ENCODE measurements at places on chromosomes 2 and 18.

DNA sequence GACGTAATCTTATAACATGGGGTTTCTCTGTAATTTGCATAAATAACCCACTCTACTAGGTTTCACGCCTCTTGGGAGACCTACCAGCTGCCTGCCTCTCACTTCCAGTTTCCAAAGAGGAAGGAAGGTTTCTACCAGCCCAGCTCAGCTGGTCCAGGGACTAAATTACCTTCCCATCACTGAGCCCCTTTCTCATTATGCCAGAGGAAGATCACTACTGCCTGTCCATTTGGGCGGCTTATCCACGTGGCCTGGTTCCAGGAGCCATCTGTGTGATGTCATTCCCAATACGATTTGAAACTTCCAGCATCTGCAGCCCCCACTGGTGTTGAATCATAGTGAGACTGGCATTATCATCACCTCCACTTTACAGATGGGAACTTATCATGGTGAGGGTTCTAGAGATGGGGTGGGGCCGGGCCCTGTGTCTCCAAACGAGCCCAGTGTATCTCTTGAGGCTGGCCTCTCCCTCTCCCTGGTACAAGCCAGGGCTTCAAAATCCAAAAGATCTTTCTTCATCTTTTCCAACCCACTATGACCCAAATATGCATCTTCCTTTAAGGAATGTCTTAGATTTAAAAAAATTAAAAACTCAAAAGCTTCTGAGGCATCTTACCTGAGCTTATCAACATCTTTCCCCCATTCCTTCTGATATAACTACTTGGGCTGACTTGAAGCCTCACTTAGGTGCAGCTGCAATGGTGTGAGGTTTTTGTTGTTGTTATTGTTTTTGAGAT lies 140.8 kb downstream of the DDX1 start:
- DNase-seq: no peak

DNA sequence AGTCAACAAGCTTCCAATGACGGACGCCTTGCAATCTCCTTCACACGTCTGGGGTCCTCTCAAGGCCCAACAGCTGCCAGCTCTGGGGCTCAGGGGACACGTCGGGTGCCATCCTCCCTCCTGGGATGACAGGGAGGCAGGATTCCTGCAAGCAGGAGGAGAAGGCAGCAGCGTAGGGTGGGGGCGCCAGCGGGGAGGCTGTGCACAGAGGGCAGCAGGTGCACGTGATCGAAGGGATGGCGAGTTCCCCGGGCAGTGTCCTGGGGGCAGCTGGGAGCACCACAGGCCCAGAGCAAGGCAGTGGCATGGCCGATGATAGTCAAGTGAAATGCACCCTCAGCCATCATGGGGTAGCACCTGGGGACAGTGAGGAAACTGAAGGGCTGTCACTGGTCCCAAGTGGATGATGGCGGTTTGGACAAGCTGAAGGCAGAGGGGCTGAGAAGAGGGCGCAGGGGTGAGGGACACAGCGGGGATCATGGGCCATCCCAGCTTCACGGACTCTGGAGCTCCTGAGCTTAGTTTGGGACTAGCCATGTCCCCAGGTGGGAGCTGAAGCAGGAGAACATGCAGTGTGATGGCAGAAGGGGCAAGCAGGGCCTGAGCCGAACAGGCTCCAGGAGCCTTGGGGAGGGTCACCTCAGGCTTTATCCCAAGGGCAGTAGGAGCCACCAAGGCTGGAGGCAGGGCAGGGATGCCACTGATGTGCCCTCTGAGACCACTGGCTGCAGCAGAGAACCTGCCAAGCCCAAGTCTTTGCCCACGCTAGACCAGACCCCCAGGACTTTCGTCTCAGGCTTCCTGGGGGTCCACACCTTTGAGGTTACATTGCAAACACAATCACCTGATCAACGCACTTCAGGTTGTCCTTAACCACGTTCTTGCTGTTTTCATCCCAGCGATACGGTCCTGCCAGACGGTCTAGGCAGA lies 16.3 kb upstream of the SNED1 start:
- DNase-seq: no peak

- no peak for DNase-seq
These were observed 84.3 kb upstream of the CRIM1 start for GRCh38 chr2:36271266-36271665.

DNA sequence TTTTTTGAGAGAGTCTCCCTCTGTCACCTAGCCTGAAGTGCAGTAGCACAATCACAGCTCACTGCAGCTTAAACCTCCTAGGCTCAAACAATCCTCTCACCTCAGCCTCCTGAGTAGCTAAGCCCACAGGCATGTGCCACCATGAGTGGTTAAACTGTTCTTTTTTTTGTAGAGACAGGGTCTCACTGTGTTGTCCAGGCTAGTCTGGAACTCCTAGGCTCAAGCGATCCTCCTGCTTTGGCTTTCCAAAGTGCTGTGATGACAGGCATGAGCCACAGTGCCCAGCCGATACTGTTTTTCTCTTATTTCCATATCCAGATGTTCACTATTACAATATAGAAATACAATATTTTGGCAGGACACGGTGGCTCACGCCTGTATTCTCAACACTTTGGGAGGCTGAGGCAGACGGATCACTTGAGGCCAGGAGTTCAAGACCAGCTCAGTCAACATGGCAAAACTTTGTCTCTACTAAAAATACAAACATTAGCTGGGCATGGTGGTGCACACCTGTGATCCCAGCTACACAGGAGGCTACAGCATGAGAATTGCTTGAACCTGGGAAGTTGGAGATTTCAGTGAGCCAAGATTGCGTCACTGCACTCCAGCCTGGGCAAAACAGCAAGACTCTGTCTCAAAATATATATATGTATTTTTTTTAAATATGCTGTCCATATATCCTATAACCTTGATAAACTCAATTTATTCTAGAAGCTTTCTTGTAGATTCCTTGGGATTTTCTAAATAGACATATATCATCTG lies 24.7 kb downstream of the WDR33 start:
- DNase-seq: no peak

GRCh38 chr18:10252952-10253705 lies 201.3 kb upstream of the APCDD1 start:
- DNase-seq: no peak

DNA sequence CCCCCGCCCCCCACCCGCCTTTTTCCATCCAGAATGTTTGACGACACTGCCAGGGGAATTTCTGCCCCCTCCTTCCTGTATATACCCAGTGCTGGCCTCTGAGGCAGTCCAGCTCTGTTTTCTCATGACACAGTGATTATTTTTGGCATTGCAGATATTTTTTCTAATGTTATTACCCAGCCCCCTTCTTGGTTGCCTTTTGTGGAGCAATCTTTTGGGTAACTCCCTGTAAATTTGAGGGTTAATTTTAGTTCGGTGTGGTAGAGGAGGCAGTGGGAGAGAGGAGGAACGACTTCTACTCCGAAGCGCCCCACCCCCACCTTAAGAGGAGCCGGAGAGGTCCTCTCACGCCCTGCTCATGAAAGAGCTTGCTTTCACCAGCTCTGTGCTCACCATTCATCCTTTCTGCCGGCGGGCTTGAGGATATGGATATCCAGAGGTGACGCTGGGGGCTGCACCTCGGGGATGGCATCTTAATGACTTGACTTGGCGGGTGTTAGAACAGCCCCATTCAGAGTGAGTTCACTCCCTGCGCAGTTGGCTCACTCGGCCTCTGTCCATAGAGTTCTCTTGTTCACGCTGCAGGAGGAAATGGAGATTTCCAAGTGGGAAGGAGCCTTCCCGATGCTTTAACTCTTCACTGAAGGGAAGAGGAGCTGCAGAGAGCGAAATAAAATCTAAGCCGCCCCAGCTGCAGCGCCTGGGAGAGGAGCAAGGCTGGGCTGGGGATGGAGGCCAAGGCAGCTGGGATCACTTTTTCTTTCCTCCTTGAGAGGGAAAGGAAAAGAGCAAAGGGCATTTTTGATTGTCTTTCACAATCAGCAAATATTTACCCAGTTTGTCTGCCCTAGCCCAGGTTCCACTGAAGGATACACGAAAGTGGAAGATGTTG lies 38.4 kb downstream of the EPAS1 start:
- no peak for DNase-seq

GRCh38 chr18:60191926-60192325 lies 180.6 kb downstream of the MC4R start:
- DNase-seq: no peak

DNA sequence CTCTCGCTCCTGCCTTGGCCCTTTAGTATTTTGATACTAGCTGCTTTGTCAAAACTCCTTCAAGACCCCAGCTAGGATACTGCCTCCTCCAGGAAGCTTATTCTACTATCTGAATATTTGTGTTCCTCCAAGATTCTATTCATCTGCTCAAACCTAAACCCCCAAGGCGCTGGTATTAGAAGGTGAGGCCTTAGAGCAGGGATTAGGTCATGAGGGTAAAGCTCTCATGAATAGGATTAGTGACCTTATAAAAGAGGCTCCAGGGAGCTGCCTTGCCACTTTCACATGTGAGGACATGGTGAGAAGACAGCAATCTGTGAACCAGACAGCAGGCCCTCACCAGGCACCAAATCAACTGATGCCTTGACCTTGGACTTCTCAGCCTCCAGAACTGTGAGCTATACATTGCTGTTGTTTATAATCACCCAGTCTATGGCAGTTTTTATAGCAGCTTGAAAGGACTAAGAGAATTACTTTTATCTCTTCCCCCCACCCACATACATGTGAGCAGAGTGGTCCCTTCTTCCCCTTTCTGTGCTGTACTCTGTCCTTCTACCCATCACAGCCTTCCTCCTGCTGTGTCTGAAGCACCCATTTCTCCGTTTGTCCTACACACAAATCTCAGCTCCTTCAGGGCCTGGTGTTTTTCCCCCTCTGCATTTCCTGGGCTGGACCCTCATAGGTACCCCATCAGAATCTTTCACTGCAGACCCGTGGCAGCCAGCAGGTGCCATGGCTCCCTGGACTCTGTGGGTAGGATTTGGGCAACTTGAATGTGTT lies 54.5 kb downstream of the HS1BP3 start:
- DNase-seq: no peak

DNA sequence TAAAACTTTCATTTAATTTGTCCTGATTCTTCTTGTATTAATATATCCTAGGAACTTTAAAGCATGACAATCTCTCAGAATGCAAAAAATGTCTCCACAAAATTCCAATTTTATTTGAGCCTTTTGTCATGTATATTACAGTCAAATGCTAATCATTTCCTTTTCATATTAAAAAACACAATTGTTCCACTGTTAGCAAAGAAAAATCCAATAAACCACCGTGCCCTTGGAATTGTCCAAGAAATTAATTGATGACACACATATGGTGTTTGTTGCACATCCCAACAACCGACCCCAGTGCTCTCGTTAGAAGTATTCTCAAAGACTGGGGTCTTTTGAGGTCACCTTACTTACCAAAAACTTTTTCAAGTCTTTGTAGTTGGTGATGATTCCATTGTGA lies 28.1 kb downstream of the GFPT1 start:
- DNase-seq: no peak

GRCh38 chr2:242027676-242028450 lies 158.3 kb downstream of the RTP5 start:
- no peak for DNase-seq

DNA sequence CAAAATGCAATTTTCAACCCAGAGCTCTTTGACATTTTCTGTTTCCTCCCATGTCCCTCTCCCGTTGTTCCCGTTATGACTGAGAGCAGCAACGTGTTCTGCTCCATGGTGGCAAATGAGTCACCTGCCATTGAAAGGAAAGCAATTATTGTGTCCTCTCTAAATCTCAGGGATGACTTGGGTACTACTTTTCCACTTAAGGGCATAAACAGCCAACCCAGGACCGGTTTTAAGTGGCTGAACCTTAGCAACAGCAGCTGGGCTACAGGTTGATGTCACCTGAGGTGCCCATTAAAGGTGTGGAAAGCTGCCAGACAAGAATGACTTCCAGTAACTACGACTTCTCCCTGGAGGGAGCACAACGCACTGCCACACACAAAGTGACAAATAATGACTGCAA lies 236.8 kb downstream of the NCKAP5 start:
- DNase-seq: no peak

GRCh38 chr18:77948567-77948966 lies 698.9 kb downstream of the GALR1 start:
- no peak for DNase-seq

DNA sequence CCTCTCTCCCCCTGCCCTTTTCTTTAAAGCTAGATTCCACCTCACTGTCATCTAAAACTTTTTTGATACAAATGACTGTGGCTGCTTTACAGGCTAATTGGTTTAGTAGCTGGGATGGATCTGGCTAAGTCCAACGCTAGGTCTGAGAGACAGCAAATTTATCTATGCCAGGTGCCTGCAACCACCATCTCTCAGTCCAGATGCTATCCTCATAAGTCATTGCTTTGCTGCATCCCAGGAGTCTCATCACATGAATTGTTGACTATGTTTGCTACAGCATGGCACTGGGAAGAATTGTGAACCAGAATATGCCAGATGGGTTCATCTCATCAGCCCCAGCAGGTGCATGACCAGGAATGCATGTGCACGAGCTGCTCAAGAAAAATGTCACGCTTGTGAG lies 100.0 kb upstream of the PID1 start:
- DNase-seq: no peak

DNA sequence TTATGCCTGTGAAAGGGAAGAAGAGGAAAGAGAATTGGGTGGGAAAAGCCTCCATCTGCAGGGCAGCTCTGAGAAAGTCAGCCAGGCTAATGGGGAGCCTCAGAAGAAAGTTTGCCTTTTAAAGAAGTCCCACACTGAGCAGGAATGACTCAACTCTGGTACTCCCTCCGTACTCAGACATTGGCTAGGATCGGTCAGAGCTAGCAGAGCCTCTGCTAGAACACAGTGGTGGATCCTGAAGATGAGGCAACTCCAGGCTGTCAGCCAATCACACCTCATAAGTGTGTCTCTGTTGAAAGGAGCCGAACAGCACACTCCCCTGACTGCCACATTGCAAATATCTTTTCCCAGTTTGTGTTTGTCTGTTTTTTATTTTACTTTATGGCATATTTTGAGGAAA lies 96.9 kb downstream of the HNRNPLL start:
- DNase-seq: peak; percentile 34

GRCh38 chr2:20965221-20965620 lies 78.7 kb downstream of the APOB start:
- DNase-seq: no peak

DNA sequence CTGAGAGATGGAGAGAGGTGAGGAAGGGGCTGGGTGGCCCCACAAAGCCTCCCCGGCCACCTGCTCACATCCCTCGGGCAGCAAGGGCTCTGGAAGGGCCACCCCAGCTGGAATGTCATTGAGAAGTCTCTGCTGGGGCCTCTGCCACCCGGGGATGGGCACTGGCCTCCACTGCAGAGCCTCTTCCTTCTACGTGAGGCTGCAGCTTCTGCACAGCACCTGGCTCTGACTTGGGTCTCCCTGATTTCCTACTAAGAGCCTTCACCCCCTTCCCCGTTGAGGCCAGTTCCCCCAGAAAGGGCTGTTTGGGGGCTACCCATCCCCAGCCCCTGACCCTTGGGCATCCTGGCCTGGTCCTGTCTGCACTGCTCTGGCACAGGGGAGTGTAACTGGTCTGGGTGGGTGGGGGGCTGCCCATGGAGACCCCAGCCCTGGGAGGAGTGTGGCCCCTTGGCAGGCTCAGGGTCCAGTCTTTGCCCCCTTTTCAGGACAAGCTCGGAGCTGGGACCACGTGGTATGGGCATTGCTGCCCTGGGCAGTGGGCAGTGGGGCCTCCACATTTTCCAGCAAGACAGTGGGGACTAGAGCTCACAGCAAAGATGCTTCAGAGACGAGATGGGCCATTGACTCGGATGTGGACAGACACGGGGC lies 5.6 kb downstream of the PDCD1 start:
- no peak for DNase-seq

Data from non-pigmented ciliary epithelial cell (primary cell).